NCI-H510A (cell line): ENCODE measurements at places on chromosomes 6 and 20.

- DNase-seq = no peak
Measured at GRCh38 chr20:52755744-52756143, 216.4 kb upstream of the TSHZ2 start.

DNA sequence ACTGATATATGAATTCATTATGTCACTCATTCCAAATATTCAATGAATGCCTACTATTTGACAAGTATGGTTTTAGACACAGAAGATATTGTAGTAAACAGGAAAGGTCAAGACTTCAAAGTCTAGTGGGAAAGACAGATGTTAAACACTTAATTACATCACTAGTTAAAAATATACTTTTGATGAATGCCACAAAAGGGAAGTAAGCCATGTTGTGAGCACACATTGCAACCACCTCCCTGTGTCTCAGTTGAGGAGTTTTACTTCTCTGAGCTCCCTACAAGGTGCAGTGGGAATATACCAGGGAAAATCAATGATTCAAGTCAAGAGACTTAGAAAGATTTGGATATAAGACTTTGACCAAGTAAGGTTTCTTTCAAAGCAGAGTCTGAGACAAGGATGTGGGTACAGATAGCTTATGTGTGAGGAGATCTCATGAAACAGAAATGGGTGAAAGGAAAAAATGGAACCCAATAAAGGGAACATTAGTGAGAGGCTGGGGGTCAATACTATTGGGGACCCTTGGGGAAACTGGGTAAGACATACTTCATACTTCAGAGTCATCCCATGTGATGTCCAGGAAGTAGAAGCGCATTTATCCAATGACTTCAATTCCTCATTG, 503.7 kb downstream of the KIF16B start:
- no peak for DNase-seq

GRCh38 chr20:50312682-50313521, 122.3 kb downstream of the CEBPB start:
- DNase-seq = no peak

DNA sequence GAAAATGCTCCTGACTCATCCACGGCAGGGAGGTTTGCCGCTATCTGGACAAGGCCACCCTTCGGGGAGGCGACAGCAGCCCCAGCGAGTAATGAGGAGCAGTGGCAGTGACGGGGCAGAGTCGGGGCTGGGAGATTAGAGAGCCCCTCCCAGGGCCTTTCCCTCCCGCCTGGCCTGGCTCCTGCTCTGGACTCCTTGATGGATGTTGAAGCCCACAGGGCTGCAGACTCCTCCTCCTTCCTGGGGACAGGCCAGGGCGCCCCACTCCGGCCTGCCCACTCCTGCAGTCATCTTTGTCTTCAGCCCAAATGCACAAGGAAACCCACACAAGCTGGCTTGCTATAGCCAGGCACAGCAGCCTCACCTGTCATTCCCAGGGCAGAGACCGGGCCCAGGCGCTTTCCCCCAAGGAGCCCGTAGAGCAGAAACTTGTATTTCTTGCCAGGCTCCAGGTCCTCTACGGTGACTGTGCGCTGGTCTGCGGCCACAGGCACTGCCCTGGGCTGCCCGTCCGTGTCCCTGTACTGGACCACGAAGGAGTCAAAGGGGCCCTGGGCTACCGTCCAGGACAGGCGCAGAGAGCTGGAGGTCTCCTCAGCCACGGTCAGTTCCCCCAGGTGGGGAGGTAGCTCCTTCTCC, 7.7 kb downstream of the CYP21A2 start:
- DNase-seq = no peak

- peak; percentile 76 for DNase-seq
Measured at GRCh38 chr6:18990059-18990978, 603.2 kb downstream of the RNF144B start.

- no peak for DNase-seq
Measured at GRCh38 chr6:64502801-64503200, 867.2 kb downstream of the PHF3 start.

DNA sequence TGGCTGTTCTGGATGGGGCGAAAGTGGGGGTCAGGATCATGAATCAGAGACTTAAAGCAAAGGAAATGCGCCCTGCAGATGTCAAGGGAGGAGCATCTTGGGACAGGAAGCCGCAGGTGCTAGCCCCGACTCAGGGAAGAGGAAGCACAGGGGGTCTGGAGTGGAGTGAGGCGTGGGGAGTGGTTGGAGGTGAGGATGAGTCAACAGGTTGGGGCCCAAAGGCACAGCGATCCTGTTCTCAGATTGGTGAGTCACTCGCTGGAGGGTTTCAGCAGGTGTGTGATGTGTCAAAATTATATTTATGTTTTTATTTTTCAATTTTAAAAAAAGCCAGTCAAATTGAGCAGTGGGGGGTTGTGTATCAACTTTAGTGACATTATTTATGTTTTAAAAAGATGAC, 19.0 kb downstream of the PACSIN1 start:
- DNase-seq = peak; percentile 75

- no peak for DNase-seq
Measured at GRCh38 chr6:83008626-83009025, 57.0 kb downstream of the UBE3D start.

DNA sequence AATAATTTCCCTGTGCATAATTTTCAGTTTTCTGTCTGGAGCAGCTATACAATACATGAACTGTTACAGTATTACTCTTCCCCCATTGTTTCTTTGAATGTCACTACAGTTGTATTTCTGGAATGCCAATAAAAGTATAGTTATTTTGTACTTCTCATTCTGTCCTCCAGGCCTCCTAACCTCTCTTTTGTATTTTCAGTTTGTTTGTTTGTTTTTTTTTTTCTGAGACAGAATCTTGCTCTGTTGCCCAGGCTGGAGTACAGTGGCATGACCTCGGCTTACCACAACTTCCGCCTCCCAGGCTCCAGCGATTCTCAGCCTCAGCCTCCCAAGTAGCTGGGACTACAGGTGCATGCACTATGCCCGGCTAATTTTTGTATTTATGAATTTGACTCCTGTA, 16.8 kb upstream of the ARID1B start:
- DNase-seq = no peak

- DNase-seq = peak; percentile 31
Measured at GRCh38 chr6:128519132-128519930, 1.1 kb downstream of the PTPRK start.

GRCh38 chr6:107830060-107830459, 5.9 kb upstream of the SCML4 start:
- DNase-seq = no peak

- no peak for DNase-seq
Measured at GRCh38 chr6:44201200-44201599, 15.5 kb upstream of the MYMX start.

- no peak for DNase-seq
Measured at GRCh38 chr20:44496976-44497375, 21.3 kb downstream of the TTPAL start.

DNA sequence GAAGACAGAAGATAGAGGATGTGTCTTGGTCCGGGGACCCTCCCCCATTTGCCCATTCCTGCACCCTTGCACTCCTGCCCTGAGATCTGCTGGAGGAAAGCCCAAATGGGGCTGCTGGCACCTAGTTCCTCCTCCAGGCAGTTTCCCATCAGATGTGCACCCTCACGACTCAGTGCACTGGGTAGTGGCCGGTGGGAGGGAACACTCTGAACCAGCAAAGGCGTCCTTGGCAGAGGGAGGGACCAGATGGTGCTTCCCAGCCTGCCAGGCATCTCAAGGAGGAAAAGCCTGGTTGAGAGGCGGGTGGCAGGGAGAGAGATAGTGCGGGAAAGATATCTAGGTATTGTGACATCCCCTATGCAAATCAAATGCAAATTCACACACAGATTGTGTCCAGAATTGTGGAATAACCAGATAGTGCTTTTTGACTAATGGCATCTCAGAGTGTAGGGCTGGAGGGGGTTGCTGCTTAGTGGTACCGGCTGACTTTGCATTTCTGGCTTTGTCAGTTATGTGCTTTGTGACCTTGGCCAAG, 19.5 kb downstream of the TMEM151B start:
- no peak for DNase-seq

DNA sequence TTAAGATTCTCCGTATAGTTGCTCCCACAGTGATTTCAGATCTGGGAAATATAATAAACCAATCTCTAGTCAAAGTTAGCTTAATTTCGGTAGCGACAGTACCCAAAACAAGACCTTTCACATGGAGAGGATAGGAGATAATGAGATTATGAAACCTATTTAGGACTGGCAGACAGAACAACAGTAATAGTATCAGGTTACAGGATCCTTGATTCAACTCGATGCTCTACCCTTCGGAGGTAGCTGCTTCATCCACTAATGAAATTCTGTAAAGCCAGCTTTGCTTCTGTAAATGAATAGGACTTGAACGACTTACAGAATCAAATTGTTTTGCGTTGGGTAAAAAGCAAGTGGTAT, 534 bp upstream of the AKIRIN2 start:
- no peak for DNase-seq

GRCh38 chr6:28901831-28902230, 22.0 kb downstream of the TRIM27 start:
- no peak for DNase-seq

DNA sequence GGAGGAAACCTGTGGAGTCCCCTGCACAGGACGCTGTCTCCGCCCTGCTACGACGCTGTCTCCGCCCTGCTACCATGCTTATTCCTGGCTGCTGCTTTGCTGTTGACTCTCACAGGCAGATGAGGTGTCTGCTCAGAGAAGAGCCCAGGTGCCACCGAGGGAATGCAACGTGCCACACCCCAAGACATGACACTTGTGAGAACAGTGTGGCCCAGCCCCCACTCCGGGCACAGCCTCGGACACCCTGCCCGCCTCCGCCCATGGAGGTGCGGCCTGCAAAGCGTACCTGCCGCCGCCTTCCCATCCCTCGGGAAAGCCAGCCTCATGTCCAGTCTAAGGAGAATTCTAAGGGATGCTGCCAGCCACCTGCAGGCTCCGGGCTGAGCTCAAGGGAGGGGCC, 15.6 kb upstream of the MRGBP start:
- no peak for DNase-seq

DNA sequence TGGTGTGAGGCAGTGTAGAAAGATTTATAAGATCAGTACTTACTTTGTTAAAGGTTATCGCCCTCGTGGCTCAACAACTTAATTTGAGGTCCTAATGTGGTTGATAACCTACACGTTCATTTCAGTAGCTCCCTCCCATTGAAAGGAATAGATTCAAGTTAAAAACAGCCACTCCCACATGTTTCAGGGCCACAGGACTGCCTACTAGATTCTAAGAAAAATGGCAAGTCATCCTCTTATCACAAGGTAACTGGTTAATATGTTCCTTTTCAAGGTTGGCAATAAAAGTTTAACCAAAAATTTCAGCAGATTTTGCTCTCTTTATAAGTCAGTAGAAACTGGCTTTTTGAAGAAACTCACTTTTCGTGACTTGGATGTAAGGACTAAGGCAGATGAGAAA, 17.1 kb downstream of the GSTA2 start:
- DNase-seq = no peak

DNA sequence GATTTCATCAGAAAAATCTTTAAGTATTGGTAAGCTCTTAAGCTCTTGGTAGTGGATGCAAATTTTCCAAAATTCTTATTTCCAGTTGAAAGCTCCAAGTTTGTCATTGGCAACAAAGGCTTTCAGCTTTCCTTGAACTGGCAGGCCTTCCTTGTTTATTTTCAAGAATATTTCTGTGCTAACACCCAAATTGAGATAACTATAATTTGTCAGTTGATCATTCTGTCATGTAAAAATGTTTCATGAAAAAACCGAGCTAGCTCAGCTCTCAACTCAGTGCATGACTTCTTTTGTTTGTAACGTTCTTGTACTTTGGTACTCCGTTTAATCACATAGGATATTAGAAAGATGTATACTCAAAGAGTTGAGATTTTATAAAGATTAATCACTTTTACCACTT, 38.9 kb upstream of the CALHM6 start:
- DNase-seq = no peak

- no peak for DNase-seq
Measured at GRCh38 chr20:24488064-24488799, 18.8 kb downstream of the SYNDIG1 start.

DNA sequence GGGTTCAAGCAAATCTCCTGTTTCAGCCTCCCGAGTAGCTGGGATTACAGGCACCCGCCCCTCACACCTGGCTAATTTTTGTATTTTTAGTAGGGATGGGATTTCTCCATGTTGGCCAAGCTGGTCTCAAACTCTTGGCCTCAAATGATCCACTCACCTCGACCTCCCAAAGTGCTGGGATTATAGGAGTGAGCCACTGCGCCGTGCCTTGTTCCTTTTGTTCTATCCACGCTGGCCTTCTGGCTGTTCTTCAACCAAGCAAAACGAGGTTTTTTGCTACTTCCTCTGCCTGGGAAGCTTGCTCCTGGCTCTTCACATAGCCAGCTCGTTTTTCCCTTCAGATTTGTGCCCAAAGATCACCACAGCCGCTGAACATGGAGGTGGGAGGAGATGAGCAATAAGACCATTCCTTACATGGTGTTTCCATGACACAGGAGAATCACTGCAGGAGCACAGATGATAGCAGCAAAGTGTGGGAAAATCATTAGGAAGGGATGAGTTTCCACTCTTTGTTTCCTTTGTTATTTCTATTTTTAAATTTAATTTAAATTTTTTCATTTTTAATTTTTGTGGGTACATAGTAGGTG, 201.0 kb upstream of the ZNF217 start:
- no peak for DNase-seq

DNA sequence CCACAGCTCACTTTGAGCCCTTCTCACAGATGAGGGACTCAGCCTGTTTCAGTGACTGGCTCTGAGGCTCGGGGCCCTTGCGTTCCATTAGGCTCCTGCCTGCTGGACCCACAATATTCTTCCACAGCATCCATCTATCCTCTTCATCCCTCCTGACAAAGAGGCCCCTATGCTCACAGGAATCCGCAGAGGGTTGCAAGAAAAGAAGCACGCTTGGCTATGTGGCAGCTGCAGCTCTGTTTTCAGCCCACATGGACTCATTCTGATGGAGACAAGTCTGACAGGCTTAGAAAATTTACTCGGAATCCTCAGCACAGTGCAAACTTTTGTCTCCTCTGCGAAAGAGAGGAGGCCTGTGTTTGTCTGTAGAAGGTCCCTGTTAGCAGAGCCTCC, 207.5 kb downstream of the SYNDIG1 start:
- no peak for DNase-seq

GRCh38 chr20:49608752-49609670, 41.1 kb upstream of the PTGIS start:
- DNase-seq = no peak

DNA sequence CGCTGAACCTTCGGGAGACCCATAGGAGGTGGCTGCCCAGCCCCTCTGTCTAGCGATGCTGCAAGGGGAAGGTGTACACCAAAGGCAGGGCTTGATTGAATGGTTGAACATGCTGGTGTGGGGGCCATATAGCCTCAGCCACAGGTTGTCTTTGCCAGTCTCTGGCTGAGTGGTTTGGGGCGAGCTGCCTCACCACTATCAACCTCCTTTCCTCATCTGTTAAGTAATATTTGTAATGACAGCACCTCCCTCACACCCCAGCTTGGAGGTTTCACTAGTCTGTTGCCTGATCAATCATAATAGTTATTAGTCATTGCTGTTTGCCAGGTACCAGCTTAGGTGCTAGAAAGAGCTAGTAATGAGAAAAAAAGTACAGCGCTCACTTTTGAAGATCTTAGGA, 11.8 kb upstream of the ZNF831 start:
- DNase-seq = no peak

GRCh38 chr20:25750765-25751696, 54.4 kb upstream of the ZNF337 start:
- no peak for DNase-seq
